ENCODE measurements at places on chromosomes 3 and 15. TPM values are rescaled to one million over a fixed set of nuclear protein-coding genes. Genes with fewer than 3 reads are reported as not detected.

DNA sequence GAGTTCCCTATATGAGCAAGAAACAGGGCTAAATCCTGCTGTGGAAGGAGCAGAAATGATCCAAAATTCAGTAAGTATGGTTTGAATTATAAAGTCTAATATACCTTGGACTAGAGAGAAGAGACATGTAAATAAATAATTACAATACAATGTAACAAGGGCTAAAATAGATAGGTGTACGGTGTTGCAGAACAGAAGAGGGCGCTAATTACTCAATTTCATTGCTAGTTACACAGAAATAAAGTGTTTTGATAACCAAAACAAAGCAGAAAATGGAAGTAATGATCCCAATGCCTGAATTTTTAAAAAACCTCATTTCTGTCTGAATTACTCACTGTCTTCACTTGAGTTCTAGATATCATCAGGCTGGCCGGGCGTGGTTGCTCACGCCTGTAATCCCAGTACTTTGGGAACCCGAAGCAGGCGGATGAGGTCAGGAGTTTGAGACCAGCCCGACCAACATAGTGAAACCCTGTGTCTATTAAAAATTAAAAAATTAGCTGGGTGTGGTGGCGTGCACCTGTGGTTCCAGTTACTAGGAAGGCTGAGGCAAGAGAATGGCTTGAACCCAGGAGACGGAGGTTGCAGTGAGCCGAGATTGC lies 8.3 kb upstream of the PLCH1 start:
- no peak for DNase-seq

- no peak for DNase-seq
These were observed 48.0 kb downstream of the ARHGEF26 start for GRCh38 chr3:154168998-154169795.

GRCh38 chr3:30578986-30579579 lies 27.3 kb upstream of the TGFBR2 start:
- DNase-seq = no peak

- DNase-seq = peak; percentile 67
These were observed 110.0 kb upstream of the SLC4A7 start for GRCh38 chr3:27594096-27594690.

DNA sequence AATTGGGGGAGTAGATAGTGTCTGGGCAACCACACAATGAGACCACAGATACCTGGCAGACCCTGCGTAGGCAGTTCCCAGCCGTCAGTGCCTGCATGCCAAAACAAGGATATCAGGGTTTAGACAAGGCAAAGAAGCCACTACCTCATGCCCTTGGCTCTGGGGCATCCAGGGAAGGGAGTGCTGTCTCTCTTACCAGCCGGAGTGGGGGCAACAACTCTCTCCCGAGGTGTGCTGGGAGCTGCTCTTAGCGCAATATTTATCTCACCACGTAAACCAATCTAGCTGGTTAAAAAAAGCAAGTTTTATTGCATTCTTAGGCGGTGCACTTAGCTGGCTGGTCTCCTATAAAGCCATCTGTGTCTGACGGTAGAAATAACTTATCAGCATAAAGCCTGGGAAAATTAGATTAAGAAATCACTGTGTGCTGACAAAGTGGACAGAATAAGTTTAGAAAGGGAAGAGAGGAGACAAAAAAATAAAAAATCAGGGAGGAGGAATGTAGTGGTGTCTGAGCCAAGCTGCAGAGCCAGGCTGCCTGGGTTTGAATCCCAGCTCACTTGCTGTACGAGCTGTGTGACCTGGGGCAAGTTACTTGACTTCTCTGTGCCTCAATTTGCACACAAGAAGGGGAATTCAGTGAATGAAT lies 273.2 kb downstream of the PDZRN3 start:
- DNase-seq = peak; percentile 43

DNA sequence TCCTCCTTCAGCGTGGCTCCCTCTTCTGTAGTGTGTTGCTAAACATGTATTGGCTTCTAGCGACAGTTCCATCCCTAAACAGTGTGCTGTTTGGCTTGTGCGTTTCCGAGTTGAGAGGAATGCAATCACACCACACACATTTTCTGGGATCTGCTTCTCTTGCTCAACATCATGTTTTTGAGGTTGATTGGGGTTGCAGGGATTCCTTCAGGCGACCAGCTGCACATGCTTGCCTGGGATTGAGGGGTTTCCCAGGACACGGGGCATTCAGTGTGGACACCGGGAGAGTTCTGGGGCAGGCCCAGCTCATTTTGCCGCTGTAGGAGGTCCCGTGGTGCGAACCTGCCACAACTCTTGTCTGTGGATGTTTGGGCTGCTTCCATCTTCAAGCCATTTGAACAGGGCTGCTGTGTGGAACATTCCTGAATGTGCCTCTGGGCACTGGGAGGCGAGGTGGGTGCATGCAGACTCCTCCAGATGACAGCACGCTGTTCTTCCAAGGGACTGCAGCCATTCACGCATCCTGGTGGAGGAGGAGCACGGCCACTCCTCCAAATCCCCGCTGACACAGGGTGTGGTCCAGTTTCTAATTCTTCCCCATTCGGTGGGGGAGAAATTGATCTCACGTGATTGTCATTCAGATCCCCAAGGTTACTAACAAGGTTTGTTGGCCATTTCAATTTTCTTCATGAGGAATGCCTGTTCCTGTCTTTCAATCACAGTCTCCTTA lies 82.8 kb downstream of the PLXNA1 start:
- DNase-seq = peak; percentile 80

DNA sequence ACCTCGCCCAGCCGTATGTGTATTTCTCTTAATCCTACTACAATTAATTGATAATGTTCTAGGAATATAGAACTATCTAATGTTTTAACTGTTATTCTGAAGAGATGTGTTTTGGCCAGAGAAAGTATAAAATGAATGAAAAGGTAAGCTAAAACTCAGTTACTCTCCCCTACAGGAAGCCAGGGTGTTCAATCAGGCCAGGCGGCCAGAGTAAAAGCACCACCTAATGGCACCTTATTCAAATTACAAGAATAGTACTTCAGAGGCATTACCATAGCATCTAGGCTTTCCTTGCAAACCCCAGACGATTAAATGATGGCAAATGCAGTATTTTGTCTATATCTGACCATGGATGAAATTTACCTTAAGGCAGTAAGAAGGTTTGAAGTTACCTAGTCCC lies 10.4 kb downstream of the SLC12A8 start:
- no peak for DNase-seq

DNA sequence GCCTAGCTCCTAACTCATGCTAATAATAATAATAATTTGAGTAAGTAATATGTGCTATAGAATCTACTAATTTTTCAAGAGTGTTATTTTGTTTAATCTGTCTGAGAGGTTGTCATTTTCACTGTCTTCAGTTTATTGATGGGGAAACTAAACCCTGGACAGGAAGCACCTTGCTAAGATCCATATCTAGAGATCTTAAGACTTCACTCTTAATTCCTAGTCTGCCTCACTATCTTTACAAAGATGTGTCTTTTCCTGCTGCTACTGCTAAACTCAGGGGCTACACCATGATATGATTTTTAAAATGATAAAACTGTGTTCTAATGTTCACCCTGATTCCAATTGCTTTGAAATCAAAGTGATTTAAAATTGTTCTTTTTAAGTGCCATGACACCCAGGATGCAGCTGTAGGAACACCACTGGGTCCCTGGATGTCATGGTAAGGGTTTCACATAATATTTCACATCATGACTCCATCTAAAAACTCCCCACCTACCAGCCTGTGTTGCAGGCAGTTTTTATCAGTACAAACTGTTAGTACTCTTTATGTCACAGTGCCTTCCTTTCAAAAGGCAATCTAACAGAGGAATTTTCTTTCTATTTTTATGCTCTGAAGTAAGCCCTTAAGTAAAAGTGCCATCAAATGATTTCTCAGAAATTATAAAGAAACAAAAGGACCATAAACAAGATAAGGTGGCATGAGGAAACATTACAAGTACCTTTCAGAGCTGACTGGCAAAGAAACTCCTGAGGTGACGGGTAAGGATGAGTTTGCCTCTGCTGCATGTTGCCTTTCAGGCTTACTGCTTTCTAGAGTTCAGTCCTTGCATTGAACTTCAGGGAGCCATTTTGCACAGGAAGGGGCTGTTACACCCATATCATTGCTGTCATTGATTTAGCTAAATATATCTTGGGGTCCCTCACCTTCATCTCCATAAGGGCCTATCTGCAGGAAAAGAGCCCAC lies 160.1 kb upstream of the SATB1 start:
- DNase-seq = no peak

DNA sequence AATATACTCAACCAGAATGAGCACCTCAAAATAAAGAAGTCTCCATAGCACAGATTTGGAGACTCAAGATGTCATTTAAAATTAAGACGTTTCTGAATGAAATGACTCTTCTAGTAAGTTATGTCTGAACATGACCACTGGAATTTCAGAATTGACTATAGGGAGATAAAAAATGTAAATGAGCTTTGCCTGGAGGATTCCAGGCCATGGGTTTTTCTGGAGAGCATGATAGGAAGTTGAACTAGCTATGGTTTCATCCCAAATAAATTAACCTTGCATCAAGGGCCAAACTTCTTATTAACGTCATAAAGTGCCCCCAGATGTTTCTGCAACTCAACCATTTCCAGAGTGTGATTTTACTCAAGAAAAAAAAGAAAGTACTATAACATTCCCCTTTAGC lies 222.6 kb upstream of the NR2F2 start:
- peak; percentile 57 for DNase-seq

- DNase-seq = no peak
These were observed 326.8 kb upstream of the ROBO1 start for GRCh38 chr3:80094589-80094988.

- DNase-seq = no peak
These were observed 34.8 kb downstream of the MCF2L2 start for GRCh38 chr3:183393625-183394024.

DNA sequence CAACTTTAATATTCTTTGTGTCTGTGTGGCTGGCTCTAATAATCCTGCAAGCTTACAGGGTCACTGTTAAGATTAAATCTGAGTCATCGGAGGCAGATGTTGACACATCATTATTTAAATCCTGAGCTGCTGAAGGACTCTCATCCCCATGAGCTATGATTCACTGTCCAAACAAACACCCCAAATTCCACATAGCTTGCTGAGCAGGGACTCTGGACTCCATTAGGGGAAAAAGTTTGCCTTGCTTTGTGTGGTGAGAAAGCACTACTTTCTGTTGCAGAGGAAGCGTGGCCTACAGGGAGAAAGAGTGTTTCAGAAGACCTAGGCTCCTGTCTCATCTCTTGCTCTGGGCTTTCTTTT lies 213.7 kb downstream of the PDCD6IP start:
- DNase-seq = peak; percentile 8

Gene ZCWPW2
- polyA plus RNA-seq = 1.4 TPM

Gene SERPINI1
- polyA plus RNA-seq = 9.1 TPM

Data from muscle of leg (tissue), 16 donors.